Epithelial cell of esophagus (primary cell): ENCODE measurements at places on chromosomes 6 and 20.

GRCh38 chr6:40693768-40694167, 106.6 kb upstream of the LRFN2 start:
- DNase-seq: no peak

DNA sequence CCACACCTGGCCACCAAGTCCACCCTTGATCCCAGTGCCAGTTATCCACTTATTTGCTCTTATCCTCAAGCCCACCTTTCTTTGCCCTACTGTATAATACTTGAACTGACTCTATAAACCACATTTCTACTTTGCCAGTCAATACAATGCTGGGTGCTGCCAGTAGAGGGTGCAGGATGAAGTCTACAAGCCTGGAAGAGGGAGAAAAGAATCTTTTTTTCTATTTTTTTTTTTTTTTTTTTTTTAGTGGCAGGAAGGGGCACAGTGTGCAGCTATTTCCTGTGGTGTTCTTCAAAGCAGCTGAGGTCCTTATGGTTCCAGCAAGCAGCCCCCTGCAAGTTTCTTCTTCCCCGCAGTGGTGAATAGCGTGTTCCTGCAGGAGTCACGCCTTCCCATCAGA, 22.2 kb upstream of the GABRR1 start:
- no peak for DNase-seq

- DNase-seq: no peak
Measured at GRCh38 chr20:63702751-63703470, 4.9 kb downstream of the ARFRP1 start.

DNA sequence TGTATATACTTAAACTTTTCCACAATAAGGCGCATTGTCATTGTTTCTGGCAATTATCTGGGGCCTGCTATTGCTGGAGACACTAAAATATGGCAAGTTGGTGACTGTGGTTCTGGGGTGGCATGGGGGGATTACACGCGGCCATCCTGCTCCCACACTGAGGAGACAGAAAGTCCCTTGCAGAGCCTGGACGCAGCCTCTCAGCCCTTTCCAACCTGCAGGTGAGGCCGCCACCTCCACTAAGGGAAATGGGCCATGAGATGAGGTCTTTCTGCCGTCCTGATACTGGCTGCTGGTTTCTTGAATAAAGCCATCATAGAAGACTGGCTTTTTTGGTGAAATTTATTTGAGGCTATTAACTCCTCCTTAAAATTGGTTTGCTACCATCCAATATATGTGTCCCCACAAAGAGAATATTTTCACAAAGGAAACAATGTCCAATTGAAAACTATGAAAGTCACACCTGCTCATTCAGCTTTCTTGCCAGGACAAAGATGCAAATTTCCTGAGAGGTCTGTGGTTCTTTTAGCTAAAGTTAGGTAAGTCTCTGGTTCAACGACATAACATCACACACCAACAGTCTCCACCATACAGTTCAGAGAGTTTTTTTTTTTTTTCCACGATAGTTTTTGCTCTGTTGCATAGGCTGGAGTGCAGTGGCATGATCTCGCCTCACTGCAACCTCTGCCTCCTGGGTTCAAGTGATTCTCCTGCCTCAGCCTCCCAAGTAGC, 13.0 kb downstream of the TXNDC5 start:
- no peak for DNase-seq
